T-helper 2 cell (primary cell): ENCODE measurements at places on chromosomes 3 and 15.

GRCh38 chr3:184783319-184783718 lies 28.6 kb upstream of the VPS8 start:
- no peak for DNase-seq

- DNase-seq = no peak
Observed at GRCh38 chr3:45097296-45097883, 48.8 kb downstream of the CDCP1 start.

DNA sequence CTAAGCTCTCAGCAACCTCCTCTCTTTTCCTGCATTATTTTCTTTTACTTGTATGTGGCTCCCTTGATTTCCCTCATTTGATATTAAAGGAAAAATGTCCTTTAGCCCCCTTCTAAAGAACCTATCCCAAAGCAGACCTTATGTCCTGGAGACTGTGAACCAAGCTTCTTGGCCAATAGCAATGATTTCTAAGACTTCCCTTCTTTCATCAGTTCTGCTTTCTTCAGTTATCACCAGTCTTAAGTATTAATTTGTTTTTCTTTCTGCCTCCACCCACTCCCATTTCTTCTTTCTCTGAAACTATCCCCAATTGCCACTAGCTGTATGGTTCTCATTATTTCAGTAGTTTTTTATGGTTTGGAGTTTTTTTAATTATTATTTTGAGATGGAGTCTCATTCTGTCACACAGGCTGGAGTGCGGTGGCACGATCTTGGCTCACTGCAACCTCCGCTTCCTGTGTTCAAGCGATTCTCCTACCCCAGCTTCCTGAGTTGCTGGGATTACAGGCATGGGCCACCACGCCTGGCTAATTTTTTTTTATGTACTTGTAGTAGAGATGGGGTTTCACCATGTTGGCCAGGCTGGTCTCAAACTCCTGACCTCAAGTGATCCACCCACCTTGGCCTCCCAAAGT lies 12.1 kb downstream of the TMOD3 start:
- no peak for DNase-seq

GRCh38 chr15:64634027-64634426 lies 141.4 kb downstream of the RBPMS2 start:
- DNase-seq = no peak

GRCh38 chr15:69861331-69862171 lies 236.2 kb downstream of the TLE3 start:
- no peak for DNase-seq

- no peak for DNase-seq
Observed at GRCh38 chr15:48730506-48730905, 80.4 kb downstream of the CEP152 start.

DNA sequence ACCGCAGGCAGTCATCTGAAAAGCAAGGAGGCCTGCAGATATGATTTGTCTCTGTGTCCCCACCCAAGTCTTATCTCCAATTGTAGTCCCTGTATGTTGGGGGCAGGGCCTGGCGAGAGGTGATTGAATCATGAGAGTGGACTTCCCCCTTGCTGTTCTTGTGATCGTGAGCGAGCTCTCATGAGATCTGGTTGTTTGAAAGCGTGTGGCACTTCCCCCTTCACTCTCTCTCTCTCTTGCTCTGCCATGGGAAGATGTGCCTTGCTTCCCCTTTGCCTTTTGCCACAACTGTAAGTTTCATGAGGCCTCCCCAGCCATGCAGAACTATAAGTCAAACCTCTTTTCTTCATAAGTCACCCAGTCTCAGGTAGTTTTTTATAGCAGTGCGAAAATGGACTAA lies 83.3 kb downstream of the TMCO5A start:
- no peak for DNase-seq
